Stimulated activated CD4-positive, alpha-beta T cell treated with anti-CD3 and anti-CD28 coated beads, Interleukin-15, amount 100 ng/mL, for 48 hours (primary cell): ENCODE measurements at places on chromosomes 6 and 20.
A peak's percentile ranks its signal among the peaks of the same experiment; 100 is the strongest.

- DNase-seq = no peak
These were observed 30.2 kb upstream of the RNF8 start for GRCh38 chr6:37323580-37323979.

DNA sequence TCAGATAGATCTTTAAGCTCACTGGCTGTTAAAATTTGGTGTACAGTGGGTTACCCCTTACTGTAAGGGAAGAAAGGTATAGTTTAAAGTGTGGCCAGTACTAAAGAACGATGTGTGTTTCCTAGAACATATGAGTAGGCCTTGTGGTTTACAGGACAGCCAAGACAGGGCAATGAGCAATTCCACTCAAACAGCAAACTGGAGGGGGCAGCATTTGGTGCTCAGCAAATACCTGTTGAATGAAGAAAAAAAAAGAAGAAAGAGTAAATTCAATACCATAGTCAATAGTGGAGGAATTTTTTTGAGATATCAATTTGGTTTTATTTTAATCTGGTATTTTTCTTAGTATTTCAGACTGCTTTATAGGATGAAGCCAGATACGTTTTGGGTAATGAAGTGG lies 3.8 kb upstream of the NCOA5 start:
- no peak for DNase-seq

GRCh38 chr6:11317885-11318771 lies 85.7 kb upstream of the NEDD9 start:
- peak; percentile 67 for DNase-seq

DNA sequence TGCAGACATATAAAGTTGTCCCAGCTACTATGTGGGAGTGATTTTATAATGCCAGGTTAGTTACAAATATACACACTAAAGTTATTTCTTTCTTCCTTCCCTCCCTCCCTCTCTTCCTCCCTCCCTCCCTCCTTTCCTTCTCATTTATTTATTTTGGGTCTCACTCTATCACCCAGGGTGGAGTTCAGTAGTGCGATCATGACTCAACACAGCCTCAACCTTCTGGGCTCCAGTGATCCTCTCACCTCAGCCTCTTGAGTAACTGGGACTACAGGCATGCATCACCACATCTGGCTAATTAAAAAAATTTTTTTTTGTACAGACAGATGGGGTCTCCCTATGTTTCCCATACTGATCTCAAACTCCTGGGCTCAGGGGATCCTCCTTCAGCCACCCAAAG lies 59.2 kb downstream of the PHF20 start:
- DNase-seq = no peak

DNA sequence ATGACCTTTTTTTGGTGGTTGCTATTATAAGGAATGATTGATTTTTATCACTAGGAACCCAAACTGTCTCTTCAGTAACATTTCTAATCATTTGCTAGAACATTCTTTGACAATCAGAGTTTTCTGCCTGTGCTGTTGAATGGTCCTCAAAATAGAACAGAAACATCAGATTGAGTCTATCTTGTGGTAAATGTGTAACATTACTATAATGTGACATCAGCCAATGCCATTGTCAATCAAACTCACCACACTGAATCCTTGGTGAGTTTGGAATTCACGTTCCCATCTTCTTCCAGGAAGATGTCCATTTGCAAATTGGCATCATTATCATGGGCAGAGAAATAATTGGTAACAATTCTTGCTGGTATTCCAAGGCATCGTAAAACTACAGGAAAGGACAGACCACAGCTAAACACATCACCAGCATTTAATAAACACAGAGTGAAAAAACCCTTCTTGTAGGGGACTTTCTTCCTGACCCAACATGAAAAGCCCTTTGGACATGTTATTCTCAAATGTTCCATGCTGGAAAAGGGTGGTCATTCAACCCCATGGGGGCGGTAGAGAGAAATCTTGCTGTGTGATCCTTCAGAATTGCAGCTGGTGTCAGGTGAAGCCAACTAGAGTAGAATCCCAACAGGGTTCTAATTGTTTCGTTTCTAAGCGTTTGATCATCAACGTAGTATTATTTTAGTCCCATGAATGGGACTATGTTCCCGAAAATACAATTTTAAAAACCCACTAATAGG lies 98.5 kb downstream of the F13A1 start:
- no peak for DNase-seq

GRCh38 chr20:931401-931800 lies 15.3 kb upstream of the ANGPT4 start:
- DNase-seq = no peak

GRCh38 chr6:161583584-161583983 lies 309.7 kb upstream of the AGPAT4 start:
- DNase-seq = no peak

- no peak for DNase-seq
These were observed 780.0 kb downstream of the BCKDHB start for GRCh38 chr6:80886475-80886874.

DNA sequence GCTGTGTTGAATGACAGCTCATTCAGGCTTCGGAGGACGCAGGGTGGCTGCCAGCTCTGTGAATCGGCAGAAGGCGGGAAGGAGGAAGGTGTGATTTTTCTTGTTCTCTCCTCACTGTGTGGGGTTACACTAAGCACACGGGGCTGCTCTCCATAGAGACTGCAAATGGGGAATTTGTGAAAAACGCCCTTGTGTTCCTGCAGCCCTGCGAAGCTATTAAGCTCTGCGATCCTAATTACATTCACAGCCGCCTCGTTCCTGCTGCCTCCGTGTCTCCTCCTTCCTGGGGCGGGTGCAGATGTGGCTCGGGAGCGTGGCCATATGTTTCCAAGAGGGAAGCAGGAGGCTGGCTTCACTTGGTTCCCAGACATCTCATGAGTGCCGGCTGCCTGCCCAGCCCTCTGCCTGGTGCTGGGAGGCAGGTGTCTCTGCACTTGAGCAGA lies 124.0 kb downstream of the TOX2 start:
- no peak for DNase-seq

DNA sequence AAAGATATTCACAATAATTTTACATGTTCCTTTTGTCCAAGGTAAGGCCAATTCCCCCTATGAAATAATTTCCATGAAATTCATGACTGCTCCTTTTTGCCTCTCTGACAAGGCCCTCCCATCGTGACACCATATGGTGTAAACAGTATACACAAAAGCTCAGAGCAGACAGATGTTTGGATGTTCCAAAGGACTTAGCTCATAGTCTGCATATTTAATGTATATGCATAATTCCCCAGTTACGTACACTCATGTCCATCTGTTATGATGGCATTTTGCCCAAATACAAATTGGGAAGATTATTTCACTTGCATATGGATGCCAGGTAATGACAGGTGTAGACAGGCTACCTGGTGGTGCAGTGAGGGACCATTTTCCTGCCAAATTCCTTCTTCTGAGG lies 376.5 kb downstream of the KHDRBS2 start:
- DNase-seq = no peak

DNA sequence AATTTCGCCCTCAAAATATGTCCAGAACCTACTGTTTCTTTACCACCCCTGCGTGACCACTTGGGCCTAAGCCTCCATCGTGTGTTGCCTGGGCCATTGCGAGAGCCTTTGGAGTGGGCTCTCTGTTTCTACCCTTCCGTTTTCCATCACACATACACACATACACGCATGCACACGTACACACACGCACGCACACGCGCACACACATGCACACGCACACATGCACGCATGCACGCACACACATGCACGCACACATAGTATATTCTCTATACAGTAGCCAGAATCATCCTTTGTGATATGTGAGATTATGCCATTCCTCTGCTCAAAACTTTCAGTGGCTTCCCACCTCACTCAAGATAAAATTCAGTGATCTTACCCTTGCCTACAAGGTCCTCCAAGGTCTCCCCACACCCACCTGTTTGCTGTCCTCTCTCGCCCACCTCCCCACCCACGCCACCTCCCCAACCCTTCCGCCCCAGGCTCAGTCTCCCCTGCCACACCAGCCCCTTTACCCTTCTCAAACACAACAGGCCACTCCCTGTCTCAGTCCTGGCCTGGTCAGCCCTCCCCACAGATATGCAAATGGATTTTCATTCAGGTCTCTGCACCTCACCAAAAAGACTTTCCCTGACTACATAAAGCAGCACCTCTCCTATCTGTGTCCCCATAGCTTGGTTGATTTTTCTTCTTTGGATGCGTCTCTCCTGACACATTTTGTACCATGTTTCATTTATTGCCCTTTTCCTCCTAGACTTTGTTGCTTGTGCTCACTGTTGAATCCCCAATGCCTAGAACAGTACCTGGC lies 559.6 kb downstream of the CD83 start:
- DNase-seq = no peak

- DNase-seq = no peak
These were observed 137.0 kb downstream of the IMPG1 start for GRCh38 chr6:75935473-75935793.

GRCh38 chr20:20624914-20625313 lies 87.5 kb downstream of the RALGAPA2 start:
- DNase-seq = no peak

DNA sequence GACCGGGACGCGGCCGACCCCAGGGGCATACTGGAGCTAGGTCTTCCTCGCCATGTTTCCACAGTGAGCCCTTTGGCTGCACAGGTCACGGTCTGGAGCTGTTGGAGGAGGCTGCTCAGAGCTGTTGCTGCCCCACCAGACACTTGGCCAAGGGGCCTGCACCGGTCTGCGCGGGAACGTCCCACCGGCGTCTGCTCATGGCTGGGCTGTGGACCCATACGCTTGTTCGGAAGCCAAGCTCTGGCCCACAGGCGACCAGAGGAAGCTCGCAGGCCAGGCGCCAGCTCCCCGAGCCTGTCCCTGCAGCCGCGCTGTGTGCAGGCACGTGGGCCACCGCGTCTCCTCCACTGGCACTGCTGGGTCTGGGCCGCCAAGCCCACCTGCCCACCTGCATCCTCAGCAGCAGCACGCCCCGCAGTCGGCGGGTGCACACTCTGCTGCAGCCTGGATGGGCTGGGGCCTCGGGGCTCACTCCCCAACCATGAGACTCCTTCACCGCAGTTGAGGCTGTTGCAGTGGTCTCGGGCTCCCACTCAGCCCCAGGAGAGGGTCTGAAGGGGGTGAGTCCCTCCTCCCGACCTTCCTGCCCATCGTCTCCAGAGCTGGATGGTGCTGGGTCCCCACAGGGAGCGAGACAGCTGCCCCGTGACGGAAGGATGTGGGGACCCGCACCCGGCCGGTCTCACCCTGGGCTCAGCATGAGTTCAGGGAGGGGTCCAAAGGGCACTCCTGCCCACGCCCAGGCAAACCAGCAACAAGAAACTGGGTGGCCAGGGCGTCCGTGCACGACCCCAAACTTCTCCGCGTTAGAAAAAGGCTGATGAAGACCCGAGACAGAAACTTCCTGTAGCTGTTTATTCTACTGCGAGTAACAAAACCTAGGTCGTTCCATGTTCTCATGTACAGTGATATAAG lies 15.5 kb upstream of the TCFL5 start:
- no peak for DNase-seq

DNA sequence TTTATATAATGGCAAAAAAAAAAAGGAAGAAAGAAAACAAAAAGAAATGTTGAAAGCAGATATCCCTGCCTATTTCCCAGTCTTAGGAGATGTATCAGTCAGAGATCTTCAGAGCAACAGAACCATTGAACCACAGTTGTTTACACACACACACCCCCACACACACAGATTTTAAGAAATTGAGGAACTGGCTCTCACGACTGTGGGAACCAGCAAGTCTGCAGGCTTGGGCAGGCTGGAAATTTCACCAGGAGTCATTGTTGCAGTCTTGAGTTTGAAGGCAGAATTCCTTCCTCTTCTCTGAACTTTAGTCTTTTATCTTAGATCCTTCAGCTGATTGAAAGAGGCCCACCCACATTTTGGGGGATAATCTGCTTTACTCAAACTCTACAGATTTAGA lies 380.9 kb downstream of the CDKAL1 start:
- no peak for DNase-seq

DNA sequence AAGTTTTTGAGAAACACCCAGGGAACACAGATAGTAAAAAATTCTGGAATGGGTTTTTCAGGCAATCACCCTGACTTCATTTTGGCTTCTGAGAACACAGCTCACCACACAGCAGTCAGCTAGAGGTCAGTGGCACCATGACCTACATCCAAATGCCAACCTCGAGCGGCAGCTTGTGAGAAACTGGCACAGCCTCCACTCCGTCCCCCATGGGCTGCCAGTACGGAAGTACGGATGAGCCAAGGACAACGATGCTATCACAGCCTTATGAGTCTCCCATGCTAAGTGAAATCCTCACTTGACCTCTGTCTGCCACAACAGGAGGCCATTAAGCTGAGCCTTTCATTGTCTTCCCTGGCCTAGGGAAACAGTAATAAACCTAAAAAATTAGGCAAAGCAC lies 32.0 kb downstream of the KIF16B start:
- DNase-seq = no peak

DNA sequence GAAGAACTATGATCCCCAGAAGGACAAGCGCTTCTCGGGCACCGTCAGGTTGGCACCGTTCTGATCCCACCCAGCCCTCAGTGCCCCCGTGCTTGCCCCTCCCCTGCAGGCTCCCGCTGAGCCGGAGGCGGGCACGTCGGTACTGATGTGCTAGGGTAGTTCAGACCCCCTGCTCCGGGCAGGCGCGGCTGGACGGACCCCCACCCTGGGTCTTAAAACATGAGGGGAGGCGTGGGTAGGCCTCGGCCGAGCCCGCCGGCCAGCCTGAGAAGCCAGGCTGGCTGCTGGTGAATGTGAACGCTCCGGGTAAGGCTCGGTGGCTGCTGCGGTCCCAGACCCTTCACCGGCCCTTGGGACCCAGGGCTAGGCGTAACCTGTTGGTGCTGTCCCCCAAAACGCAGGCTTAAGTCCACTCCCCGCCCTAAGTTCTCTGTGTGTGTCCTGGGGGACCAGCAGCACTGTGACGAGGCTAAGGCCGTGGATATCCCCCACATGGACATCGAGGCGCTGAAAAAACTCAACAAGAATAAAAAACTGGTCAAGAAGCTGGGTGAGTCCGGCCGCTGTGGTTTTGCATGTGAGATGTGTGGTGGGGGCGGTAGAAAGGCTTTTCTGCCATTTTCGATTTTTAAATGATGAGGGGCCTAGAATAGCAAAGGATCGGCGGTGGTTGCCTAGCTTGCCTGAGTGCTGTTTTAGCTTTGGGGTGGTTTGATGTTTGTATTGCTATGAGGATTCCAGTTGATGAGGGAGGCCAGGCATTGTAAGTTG lies 964 bp downstream of the RPL10A start:
- DNase-seq = no peak

DNA sequence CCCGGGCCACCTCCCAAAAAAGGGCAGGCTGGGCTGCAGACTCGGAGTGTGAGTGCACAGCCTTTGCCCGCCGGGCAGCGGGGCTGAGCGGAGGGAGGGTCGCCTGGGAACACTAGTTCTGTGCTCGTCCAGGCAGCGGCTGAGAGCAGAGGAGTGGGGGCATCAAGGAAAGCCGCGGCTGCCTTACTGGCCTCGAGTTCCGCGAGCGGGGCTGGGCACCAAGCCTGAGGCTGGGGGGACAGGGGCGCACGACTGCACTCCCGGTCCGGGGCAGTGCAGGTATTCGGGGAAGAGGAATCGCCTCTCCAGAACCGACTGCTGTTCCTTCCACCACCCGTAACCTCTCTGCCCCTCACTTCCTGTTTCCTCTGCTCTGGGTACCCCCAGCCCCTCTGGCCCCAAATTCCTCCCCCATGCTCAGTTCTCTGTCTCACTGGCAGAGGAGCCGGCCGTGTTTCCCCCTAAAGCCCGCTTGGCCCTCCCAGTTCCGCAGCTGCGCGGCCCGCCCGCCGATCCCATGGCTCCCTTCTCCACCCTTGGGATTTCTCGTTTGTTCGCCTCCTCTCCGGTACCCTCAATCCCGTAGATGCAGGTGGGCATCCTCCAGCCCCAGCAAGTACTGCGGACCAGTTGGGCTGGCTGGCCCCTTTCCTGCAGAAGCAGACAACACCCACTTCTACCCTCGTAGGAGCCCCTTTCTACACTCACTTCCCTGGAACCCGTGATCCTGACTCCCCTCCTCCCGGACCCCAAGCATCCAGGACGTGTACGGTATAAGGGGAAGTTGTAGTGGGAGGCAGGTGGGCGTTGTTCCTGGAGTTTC lies 5.1 kb downstream of the RING1 start:
- DNase-seq = no peak
